ENCODE measurements at places on chromosomes 16 and 17.

- DNase-seq: no peak
These were observed 57.0 kb upstream of the CLEC3A start for GRCh38 chr16:77965346-77965745.

GRCh38 chr16:50207652-50208051 is 54.5 kb downstream of the TENT4B start:
- DNase-seq: no peak

DNA sequence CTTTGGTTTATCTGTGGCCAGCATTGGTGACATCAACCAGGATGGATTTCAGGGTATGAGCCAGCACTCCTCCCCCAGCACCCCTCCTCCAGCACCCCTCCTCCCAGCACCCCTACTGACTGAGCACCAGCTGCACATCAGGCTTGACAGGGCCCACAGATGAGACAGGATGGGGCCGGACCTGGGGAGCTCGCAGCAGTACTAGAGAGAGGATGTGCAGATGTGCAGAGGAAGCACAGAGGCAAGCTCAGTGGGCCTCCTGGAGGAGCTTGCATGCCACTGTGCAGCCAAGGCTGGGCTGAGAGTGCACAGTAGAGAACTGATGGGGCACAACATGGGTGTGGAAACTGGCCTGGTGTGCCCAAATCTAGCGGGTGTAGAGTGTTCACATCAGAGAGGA is 16.2 kb downstream of the ITGA3 start:
- no peak for DNase-seq

GRCh38 chr17:61768405-61768804 is 94.9 kb downstream of the BRIP1 start:
- DNase-seq: no peak

DNA sequence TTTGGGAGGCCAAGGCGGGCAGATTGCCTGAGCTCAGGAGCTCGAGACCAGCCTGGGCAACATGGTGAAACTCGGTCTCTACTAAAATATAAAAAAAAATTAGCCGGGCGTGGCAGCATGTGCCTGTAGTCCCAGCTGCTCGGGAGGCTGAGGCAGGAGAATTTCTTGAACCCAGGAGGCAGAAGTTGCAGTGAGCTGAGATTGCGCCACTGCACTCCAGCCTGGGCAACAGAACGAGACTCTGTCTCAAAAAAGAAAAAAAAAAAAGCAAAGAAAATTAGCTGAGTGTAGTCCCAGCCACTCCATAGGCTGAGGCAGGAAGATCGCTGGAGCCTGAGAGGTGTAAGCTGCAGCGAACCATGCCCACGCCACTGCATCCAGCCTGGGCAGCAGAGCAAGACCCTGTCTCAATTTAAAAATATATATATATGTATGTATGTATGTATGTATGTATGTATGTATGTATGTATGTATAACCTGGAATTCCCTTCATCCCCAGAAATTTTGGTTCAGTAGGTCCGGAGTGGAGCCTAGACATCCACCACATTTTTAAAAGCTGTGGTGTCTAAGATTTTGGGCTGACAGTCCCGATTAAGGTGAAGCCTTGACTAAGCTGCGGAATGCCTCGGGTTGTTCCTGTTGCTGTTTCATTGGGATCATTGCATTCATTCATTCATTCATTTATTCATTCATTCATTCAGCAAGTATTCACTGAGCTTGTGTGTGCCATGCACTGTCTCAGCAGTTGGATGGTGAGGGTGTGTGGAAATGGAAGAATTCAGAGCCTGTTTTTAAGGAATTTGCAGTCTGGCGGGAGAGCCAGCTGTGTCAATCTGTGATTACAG is 25.9 kb downstream of the TMEM94 start:
- DNase-seq: no peak

DNA sequence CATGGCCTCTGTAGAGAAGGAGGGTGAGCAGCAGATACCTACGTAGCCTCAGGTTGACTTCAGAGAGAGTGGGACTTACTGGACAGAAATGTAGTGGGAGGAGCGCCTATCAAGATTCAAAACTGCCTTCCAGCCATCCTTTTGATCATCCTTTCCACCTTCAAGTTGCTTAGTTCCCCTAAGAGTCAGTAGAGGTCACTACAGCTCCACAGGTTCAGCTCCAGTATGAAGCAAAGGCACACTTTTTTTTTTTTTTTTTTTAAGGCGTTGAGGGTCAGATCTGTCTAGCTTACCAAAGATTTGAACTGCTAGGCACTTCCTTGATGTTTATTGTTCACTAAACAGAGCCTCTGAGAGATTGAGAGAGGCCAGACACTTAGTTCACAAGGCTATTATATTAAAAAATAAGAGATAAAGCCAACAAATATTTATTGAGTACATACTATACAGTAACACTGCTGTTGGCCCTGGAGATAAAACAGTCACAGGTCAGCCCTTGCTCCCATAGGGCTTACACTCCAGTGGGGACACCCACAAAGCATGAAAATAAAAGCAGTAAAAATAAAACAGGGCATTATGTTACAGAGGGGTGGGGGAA is 3.1 kb downstream of the RNF227 start:
- peak; percentile 48 for DNase-seq

- DNase-seq: no peak
These were observed 9.0 kb downstream of the C16orf54 start for GRCh38 chr16:29736764-29737163.

DNA sequence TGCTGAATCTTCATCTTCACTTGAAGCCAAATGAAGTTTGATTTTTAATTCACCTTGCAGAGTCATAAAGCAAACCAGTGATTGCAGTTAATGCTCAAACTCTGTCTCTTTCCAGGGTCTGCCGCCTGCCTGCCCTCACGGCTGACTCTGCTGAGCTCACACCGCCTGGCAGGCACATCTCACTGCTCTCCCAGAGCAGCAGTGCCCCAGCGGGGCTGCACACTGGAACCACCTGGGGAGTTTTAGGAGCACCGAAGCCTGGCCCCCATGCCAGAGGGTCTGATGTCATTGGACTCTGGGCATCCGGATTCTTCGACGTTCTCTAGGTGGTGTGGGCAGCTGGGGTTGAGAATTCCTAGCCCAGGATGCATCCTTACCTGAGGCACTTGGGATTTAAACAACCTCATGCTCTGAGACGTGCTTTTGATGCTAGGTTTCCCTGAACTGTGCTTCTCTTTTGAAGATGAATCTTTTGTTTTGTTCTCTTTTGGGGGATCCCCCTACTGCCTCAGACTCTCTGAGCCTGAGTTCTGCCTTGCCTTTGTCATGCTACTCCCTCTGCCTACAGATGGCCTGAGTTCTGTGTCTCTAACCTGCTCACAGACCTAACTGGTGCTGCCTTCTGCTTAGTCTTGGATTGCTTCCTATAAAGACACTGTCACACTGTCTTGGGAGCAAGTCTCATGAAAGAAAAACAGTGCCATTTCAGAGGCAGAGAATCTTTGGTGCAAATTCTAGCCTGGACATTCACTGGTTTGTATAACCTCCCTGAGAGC is 438.1 kb upstream of the CCL2 start:
- no peak for DNase-seq

DNA sequence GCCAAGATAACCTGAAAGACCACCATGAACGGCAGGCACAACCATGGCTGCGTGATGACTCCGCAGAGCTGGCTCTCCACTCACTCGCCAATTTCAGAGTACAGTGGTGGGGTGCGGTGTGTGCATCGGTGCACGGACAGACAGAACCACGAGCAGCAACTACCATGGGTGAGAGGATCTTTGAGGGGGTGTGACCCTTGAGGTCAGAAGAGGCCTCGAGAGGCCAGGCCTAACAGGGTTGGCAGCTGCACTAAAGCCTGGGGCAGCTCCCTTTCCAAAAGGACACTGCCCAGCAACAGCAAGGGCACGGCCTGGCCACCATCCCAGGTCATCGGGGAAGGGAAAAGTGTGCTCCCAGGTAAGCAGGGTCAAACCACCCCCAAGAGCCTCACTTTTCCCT is 1.9 kb upstream of the ECI1 start:
- no peak for DNase-seq

DNA sequence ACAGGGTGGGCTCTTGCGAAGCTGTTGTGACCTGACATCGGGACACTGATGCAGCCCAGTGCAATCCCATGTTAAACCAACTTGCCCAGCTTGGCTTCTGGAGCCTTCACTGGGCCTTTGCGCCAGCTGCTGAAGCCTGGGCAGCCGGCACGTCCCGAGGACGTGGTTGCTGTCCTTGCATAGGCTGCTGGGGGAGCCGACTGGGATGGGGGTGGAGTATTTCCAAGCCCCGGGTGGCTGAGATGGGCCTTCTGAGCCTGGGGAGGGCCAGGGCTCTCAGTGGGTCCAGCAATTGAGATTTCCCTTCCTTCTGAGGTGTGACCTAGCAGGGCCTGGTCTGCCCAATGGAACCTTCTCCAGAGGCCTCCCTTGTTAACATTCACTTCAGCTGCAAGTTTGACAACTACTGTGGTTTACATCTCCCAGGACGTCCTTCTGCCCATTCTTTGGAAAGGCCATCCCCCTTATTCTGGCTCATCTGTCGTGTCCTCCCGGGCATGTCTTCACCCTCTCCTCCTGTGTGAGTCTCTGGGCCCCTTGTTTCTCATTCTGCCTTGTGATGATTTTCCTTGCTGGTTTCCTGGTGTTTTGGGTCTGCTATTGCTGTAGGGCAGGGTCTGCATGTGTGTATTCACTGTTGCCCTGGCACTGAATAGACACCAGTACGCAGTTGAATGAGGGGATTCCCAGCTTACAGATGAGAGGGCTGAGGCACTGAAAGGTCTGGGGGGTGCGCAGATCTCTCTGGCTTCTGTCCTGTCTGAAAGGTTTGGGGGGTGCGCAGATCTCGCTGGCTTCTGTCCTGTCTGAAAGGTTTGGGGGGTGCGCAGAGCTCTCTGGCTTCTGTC is 34.4 kb downstream of the HAPSTR1 start:
- DNase-seq: no peak

- no peak for DNase-seq
These were observed 55.3 kb downstream of the MYO18A start for GRCh38 chr17:29124925-29125273.

- DNase-seq: no peak
These were observed 117.9 kb upstream of the MYOCD start for GRCh38 chr17:12547831-12548230.

DNA sequence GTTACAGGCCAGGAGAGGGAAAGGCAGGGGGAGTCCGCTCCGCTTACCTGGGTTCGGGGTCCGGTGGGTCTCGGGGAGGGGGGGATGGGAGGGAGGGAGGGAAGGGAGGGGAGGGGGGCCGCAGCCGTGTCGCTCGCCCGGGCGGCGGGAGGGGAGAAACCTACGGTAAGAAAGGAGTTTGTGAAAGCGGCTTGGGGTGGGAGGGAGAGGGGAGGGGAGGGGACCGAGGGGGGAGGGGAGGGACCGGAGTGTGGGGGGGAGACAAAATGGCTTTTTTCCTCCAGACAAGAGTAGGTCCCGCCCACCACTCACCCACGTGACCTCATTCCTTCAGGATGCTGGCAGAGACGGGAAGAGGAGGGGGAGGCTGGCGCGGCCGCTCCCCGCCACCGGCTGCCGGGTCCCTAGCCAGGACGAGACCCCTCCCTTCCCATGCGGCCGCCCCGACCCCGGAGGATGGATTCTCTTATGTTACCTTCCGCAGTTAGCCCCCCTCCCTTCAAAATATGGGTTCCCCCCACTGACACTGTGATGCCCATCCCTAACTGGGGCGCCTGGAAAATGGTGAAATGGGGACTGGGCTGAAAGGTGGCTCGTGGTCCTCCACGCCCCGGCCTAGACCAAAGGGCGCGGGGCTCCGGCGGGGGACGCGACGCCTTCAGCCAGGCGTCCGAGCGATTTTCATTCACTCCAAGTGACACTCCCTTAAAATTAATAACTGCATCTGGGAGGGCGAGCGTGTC is at the start of gene PCGF2:
Gene PCGF2, minus strand, starts transcription at position 188 of the 743 bp plus-strand sequence. CDS start 7,934 bp downstream, outside the sequence.
- peak; percentile 55 for DNase-seq
